Naive thymus-derived CD4-positive, alpha-beta T cell (primary cell): ENCODE measurements at places on chromosomes 4 and X. TPM values are rescaled to one million over a fixed set of nuclear protein-coding genes. Genes with fewer than 3 reads are reported as not detected.

DNA sequence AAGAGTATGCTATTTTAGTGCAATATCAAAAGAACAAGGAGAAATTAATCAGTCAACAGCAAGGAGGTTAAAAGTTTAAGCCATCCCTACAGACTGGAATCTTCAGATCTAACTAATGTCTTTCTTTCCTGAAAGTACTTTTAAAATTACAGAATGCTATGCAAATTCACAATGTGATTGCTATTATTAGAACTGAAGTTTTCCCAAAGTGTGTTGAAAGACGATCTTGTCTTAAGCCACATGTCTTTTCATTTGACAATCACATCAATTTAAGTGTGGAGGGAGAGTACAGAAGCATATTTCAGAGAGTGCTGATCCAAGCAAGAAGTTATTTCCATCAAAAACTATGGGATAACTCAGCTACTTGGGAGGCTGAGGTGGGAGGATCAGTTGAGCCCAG is 64.7 kb upstream of the TNIP3 start:
- no peak overlapping the region for H3K27ac ChIP-seq
- H3K4me3 ChIP-seq, result no peak overlapping the region
- no peaks in the 10 kb centered on the region for H3K36me3 ChIP-seq
- H3K4me1 ChIP-seq, result peaks cover 11% of the 10 kb centered on the region

GRCh38 chrX:79133904-79134303 is 10.6 kb upstream of the GPR174 start:
- no peak overlapping the region for H3K4me3 ChIP-seq
- no peaks in the 10 kb centered on the region for H3K27me3 ChIP-seq
- no peaks in the 10 kb centered on the region for H3K36me3 ChIP-seq
- H3K27ac ChIP-seq, result peak overlapping the region; percentile 64
- peak; percentile 43 for DNase-seq

The SULT1E1 gene
- total RNA-seq, result not detected in 2 replicates

DNA sequence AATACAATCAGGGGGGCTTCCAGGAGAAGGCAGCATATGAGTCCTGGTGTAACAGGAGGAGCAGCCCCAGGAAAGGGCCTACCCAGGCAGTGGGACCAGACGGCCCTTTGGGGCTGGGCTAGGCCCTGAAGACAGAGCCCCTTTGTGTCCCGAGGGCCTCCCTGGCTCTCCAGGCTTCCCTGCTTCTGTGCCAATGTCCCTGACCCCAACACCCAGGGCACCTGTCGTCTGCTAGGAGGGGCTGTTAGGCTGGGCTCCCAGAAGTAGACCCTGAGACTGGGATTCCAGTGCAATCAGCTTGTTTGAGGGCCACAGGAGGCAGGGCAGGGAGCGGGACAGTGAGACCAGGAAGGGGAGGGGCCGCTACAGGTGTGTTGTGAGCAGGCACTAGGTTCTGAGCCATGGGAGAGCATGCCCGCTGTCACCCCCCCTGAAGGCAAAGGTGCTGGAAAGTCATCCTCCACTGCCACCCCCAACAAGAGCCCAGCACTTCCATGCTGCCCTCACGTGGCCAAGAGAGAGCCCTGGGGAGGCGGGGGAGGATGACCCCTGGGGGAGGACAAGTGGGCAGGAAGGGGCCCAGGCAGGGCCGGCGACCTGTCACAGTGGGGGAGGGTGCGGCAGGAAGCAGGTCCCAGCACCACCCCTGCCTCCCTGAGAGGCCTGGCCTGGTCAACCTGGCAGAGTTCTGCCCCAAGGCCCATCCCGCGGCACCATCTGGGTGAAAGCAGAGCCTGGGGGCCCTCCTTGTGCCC is 64.8 kb downstream of the ADRA2C start:
- no peak overlapping the region for H3K4me3 ChIP-seq
- DNase-seq, result no peak
- no peaks in the 10 kb centered on the region for H3K27me3 ChIP-seq

GRCh38 chr4:1329408-1330371 is 17.3 kb upstream of the UVSSA start:
- DNase-seq, result no peak
- peaks cover 66% of the 10 kb centered on the region for H3K36me3 ChIP-seq
- no peak overlapping the region for H3K4me3 ChIP-seq
- peaks cover 32% of the 10 kb centered on the region for H3K4me1 ChIP-seq
- peak overlapping the region; percentile 38 for H3K27ac ChIP-seq

The FMR1NB gene
- not detected for total RNA-seq
